Stimulated activated CD8-positive, alpha-beta memory T cell treated with anti-CD3 and anti-CD28 coated beads, Interleukin-2, amount 100 ng/mL, for 1 hour (primary cell): ENCODE measurements at places on chromosomes 5 and 9.

GRCh38 chr5:127290019-127290945, at the start of gene MEGF10:
MEGF10 (plus strand) TSS chr5:127290796; CDS start chr5:127331309, 40,513 bp downstream.
- no peak for DNase-seq

- DNase-seq: no peak
Measured at GRCh38 chr5:171312129-171312974, 3.3 kb downstream of the TLX3 start.

DNA sequence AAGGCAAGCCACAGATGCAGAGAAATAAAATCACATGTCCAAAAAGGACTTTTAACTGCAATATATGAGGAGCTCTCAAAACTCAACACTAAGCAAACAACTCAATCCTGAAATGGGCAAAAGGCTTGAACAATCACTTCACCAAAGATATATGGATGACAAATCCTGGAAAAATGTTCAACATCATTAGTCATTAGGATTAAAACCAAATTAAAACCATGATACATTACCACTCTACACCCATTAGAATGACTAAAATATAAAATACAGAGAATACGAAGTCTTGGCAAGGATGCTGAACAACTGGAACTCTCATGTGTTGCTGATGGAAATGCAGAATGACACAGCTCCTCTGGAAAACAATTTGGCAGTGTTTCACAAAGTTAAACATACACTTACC, 277.4 kb downstream of the TLE1 start:
- no peak for DNase-seq

DNA sequence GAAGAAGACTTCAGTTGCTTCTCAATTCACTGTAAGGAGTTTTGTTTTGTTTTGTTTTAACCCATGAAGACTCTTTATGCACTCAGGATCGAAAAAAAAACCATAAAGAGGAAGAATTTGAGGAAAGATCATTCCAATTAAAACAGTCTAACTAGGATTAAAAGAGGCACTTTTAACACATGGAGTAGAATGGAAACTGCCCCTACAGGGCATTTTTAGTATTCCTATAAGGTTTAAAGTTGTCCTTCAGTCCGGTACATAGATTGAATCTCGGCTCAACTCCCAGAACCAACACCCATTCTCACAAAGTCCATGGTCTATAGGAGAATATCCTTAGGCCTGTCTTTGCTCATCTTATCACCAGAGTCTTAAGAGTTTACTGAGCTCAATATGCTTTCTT, 469.6 kb downstream of the DTWD2 start:
- DNase-seq: no peak

DNA sequence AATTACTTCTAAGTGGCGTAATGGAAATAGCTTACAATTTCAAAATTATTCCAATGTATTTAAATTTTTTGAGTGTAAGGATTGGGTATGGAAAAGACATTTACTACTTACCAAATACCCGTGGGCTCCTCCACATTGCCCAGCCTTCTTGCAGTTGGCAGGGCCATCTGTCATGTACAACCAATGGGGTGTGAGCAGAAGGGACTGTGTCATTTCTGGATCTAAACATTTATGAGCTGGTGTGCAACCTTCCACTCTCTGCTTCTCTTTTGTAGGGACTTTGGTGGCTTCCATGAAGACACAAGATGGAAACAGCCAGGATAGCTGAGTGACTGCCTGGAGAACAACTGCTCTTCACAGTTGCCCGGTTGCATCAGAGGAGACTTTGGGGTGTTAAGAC, 40.8 kb downstream of the FRMD3 start:
- no peak for DNase-seq

DNA sequence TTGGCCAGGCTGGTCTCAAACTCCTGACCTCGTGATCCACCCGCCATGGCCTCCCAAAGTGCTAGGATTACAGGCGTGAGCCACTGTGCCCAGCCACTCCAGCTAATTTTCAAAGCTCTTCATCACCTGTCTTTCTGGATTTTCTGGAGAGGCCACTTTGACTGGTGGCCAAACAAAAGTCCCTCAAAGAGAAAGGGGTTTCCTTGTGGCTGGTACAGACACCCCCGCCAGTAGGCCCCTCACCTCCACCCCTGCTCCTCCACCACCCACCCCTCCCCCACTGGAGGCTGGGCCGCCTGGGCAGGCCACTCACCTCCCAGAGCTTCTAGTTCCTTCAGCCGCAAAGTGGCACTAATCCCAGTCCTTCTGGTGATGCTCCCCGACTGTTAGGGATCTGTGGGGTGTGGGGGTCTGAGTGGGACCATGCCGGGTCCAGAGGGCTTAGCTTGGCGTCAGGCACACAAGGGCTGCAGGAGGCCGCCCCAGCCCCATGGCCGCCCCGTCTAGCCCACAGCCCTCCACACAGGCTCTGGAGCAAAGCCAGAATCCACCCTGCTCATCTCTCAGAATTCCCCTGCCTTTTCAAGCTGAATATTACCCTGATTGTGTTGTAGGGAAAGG, 182.0 kb upstream of the IER5L start:
- no peak for DNase-seq
